Retinal pigment epithelial cell (primary cell): ENCODE measurements at places on chromosomes 16 and 17.

GRCh38 chr17:48571024-48571818 is 6.9 kb downstream of the HOXB4 start:
- DNase-seq: no peak

DNA sequence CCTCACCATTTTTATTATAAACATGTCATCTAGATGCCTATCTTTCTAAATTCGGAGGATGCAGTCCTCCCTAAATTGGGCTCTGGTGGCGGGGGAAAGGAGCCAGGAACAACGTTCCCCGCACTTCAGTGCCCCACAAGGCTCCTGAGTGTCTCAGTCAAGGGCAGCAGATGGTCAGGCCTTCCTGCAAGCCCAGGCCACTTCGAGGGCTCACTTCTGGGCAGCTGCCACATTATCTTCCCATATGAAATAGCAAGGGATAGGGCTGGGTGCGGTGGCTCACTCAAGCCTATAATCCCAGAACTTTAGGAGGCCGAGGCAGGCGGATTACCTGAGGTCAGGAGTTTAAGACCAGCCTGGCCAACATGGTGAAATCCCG is 32.3 kb downstream of the FBXO31 start:
- no peak for DNase-seq

- no peak for DNase-seq
Measured at GRCh38 chr17:27452828-27453227, 3.4 kb upstream of the KSR1 start.

GRCh38 chr17:5563456-5563855 is 20.9 kb downstream of the NLRP1 start:
- DNase-seq: no peak

- no peak for DNase-seq
Measured at GRCh38 chr17:80884811-80885210, 106.8 kb upstream of the CHMP6 start.

DNA sequence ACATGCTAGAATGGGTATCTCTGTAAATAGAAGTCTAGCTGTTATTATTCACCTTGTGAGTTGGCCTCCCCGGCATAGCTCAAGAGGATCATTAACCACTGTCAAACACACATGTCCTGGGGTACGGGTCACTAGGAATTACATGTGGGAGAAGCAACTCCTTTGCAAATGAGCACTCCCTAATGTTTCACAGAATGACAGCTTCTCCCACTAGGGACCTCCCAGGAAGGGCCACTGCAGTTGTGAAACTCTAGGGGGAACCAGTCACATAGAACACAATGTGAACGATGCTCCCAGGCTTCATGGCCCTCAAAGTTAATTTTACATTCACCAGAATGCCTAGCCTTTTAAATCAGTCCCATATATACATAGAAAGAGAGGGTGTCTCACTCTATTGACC is 12.4 kb upstream of the ZNF19 start:
- DNase-seq: no peak

DNA sequence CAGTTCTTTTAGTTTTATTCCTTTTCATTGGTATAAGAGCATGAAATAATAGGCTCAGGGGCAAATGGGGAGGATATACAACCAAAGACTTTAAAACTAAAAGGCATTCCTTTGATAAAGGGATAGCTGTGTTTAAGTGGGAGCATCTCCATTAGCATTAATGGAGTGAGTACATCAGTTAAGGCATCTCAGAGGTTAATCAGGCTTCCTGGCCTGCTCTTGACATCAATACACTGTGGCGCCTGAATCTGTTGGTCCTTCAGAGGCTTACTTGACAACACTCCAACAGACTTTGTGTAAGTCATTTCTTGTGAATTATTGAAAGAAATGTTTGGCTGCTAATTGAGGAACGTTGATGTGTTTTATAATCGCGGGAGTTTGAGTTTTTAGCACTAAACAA is 230.7 kb downstream of the BCAS3 start:
- no peak for DNase-seq

DNA sequence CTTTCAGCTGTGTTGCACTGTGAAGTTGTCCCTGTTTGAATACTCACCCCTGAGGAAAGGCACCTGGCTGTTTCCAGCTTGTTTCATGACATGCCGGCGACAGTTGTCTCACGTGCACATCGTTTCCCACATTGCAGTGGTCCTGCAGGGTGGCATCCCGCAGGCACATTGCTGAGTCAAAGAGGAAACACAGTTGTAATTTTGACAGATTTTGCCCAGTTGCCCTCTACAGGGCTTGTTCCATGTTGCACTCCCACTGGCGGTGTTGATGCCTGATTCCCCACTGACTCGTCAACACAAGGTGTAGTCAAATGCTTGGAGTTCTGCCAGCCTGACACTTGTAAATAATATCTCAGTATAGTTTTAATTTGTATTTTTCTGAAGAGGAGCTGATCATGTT is 23.8 kb downstream of the EPN2 start:
- no peak for DNase-seq

DNA sequence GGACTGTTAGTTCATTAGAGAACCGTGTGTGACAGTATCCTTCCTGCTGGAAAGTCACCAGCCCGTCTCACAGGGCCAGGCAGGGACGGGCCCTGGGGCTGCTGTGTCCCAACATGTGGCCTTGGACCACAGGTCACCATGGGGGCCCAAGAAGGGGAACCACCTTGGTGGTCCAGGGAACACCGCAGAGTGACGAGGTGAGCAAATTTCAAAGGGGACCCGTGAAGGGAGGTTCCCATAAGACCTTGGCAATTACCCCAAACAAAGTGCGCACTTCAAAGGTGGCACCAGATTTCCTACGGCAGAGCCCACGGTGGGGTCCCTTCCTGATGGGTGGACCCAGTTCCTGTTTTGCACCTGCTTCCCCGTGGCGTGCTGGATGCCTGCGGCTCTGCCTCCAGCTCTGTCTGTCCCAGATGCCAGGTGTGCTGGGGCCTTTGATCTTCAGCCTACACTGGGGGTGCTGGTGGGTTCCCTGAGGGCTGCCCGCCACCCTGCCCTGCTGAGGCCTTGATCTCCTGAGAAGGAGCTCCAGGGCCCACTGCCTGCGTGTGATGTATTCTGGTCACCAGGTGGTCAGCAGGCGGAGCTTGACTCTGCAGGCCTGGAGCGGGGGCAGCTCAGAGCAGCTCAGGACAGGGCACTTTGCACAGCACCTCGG is 27.0 kb downstream of the SLC7A5 start:
- no peak for DNase-seq

DNA sequence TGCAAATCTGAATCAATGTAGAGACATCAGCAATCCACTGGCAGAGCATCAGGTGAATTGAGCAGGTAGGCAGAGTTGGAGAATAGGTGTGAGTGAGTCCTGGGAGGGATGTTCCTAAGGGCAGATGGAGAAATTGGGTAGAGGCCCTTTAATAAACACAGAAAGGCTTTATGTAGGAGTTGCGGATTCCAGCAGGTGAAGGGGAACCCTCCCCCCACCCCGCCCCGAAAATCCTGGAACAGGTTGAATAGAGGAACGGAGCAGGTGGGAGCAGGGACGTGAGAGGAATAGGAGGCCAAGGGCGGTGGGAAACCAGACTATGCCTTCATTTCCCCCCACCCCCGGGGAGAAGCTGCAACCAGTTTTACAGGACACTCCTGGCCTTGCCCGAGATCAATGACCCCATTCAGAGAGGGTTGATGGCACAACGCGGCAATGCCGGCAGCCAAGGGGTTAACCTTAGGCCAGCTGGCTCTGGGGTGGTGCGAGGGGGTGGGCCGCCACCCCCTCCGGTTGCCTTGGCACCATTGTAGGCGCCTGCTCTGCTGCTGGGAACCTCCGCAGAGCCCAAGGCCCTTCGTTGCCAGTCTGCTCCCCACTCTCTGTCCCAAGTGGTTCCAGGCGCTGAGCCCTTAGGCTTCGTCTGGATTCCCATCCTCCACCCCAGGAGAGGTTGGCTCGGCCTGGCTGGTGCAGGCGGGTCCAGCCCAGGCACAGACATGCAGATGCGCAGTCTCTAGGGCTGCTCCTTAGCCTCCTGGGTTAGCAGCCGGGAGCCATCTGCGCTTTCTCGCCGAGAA is 814 bp upstream of the RUNDC3A start:
- no peak for DNase-seq

DNA sequence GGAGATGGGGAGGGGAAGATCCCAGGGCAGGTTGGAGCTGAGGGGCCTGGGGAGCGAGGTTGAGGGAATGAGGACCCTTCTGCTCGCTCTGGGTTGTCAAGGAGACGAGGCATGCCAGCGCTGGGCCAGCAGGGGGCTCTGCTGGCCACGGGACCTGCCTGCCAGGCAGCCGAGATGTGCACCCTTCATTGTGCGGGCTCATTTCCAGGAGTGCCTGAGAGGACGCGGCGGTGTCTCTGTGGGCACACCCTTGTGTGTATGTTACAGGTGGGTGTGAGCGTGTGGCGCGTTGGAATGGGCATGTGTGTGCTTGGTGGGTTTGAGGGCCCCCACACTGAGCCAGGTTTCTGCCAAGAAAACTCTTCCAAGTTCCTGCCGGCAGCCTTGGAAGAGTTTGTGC is 15.9 kb downstream of the ARHGAP23 start:
- DNase-seq: no peak

DNA sequence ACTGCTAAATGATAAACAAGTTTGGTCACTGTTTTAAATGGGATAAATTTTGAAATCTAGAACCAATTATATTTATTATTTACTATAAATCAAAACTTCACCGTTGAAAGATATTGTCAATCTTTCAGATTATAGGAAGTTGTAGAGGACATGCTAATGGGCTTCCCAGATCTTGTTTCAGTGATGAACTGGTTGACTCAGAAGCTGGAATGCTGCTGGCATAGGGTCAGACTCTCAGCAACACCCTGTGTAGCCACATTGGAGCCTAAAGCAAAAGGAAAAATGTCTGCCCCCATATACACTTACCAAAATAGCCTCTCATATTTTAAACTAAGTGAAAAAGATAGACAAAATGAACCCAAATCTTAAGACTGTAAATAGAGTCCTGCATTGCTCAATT is 916.9 kb upstream of the SOX9 start:
- DNase-seq: no peak

GRCh38 chr17:36104701-36105181 is 1.1 kb downstream of the CCL4 start:
- DNase-seq: no peak

DNA sequence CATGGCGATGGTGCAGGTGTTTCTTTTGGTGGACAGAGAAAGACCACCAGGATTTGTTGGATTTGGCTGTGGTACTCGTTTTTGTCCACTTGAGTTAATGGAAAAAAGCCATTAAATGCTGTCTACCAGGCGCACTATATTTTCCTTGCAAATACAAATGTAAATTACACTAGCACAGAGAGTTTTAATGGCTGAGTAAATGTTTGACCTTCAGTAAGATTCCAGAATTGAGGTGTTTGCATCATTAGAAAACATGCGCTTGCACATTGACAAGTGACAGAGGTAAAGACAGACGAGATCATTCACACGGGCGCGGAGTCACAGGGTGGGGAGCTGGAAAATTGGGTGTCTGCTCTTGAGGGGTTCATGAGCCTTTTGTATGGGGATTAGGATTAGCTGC is 53.5 kb upstream of the AKTIP start:
- DNase-seq: no peak

GRCh38 chr17:58238147-58238634 is at the start of gene LPO:
Gene LPO (plus strand): TSS chr17:58238584. CDS start chr17:58242980, 4,396 bp downstream.
- no peak for DNase-seq

DNA sequence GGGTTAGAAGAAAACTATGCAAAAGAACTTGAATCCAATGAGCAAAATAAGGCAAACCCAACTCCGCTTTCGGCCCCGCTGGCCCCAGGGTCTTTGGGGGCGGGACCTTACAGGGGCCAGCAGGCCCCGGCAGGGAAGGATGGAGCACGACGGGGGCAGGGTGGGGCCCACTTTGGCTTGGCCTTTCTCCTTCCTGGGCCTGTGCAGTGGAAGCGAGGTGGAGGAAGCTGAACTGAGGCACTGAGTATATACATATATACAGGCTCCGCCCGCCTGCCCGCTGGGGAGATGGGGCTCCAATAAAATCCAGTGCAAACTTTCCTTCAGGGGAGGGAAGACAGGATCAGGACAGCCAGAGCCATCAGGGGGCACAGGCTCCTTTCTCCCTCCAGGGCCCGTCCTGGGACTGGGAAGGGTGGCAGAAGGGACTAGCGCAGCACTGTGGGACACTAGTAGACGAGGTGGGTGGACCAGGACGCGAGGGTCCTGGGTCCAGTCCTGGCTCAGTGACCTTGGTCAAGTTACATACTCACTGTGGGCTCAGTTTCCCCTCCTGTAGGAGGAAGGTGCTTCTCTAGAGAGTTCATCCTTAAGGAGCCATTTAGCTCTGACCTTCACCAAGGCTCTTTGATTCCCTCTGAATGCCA is 20.9 kb upstream of the MPO start:
- DNase-seq: no peak

- no peak for DNase-seq
Measured at GRCh38 chr17:43808076-43808475, 24.9 kb downstream of the MPP3 start.

DNA sequence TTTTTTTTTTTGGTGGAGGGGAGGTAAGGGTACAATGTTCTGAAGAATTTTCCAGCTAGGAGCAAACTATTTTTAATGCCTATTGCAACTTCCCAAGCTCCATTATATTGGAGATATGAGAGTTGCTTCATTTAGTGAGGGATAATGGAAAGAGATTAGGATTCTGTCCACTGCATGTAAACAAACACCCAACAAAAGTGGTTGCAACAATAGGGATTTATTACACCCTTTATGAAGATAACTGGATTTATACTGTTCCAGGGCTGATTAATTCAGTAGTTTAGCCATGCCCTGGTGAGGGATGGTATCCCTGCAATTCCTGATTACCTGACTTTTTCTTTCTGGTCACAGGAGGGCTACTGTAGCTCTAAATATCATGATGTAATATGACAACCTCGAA is 40.5 kb downstream of the MAP2K6 start:
- DNase-seq: no peak

DNA sequence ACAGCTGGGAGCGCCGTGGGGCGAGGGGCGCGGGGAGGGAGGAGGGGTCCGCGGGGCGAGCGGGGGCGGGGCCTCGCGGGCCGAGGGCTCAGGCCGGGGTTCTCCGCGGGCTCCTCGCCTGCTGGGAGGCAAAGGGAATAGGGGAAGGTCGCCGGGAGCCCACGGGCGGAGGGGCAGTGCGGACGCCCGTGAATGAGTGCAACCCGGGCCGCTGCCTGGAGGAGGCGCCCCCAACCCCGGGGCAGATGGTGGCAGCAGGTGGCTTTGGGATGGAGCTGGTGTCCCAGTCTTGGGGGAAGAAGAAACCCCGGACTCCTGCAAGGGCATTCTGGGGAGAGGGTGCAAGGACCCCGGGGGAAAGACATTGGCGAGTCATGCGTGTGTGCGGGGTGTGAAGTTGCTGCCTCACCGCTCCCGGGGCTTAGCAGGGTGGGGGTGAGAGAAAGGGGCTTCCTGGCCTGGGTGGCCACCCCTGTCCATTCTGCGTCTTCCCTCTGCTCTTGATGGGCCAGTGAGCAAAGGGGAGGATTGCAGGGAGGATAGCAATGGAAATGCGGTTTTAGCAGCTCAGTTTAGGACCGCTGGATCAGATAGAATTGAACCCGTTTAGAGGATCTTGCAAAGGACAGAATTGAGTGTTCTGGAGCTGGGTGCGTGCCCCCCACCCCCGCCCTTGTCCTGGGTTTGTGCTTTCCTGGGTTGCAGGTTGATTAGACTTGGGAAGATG is 526 bp downstream of the KIAA0513 start:
- no peak for DNase-seq

- DNase-seq: no peak
Measured at GRCh38 chr17:7222972-7223292, 3.2 kb downstream of the ACADVL start.
